ENCODE measurements at places on chromosomes 4 and X.

GRCh38 chrX:40964633-40965586, 120.3 kb upstream of the USP9X start:
- DNase-seq = no peak

- no peak for DNase-seq
Measured at GRCh38 chrX:37454537-37455285, 105.5 kb downstream of the PRRG1 start.

- DNase-seq = no peak
Measured at GRCh38 chrX:155662282-155662681, 49.5 kb upstream of the TMLHE start.

DNA sequence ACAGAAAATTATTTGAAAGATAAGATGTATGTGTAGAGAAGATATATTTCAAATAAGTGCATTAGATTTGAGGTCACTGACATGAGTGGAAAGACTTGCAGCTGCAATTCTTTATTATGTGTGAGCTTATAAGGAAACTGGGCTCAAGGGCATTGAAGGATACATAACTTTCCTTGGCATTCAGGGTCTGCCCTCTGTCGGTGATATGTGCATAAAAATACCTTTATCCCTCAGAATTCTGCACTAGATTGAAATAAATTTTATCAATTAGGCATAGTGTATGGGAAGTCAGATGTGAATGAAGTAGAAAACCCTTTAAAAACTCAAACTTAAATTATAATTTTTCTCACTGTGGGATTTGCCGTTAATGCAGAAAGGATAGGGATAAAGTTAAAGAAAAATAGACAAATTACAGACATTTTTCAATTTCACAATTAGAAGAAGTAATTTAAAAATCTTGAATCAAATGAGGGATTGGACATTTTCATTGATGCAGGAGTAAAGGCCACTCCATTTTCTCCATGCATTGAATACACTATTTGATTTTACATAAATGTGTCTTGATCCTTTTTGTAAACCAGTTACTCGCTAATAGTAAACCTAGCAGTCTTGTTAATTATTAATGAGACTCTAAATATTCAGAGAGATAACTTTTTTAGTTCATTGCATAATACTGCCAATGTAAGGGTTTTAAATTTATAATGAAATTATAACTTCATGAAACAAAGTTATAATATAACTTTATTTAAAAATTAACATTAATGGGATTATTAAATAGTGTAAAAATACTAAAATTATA, 21.0 kb upstream of the ETNPPL start:
- DNase-seq = no peak

GRCh38 chrX:36577006-36577405, 431.2 kb upstream of the FAM47C start:
- no peak for DNase-seq

DNA sequence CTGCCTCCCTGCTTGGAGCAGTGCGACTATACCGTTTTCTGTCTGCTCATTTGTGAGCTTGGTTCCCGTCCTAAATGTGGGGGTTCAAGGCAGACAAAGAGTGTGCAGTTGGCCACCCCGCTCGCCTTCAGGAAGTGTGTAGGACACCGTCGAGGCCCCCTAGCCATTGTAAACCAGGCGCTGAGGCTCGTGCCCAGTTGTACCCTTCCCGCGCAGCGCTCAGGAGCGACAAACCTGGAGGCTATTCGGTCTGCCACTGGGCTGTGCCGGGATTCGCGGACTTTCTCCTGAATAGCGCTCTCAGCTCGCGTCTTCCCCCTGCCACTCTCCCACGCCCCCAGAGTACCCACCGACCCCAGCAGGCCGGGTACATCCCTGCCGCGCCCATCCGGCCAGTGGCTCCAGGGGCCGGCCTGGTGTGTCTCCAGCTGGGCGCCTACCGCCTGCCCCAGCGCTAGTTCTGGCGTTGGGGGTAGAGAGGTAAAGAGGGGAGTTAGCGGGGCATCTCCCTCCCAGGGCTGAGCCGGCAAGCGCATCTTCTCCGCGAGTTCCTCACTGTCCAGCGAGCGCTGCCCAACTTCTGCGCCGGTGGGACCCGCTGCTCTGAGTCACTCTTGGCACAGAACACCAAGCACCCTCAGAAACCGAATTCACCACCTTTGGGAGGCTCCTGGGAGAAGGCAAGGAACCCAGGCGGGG, 880 bp upstream of the LONRF3 start:
- no peak for DNase-seq

Measured in K562 (cell line).